ENCODE measurements at places on chromosomes 1 and 21.

- DNase-seq: no peak
Observed at GRCh38 chr1:54869173-54869851, 17.7 kb downstream of the DHCR24 start.

- no peak for DNase-seq
Observed at GRCh38 chr21:33149181-33149580, 79.2 kb downstream of the OLIG1 start.

GRCh38 chr1:12513181-12513580 lies 104.8 kb downstream of the DHRS3 start:
- DNase-seq: no peak

- no peak for DNase-seq
Observed at GRCh38 chr1:185696422-185697150, 37.6 kb upstream of the HMCN1 start.

DNA sequence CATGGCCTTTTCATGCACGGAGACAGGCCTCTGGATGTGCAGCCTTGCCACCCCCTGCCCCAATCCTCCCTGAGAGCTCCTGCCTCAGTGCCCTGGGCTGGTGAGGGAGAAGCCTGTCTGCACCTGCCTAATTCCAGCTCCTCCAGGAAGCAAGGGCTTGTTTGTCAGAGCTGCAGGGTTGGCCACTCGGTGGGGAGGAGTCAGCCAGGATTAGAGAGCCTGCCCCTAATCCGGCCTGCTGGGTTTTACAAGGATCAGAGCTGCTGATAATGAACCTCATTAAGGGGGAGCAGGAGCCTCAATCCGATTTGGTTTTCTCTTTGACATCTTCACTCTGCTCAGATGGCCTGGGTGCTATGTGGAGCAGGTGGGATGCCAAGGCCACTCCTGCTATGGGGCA lies 31.9 kb upstream of the LHX4 start:
- no peak for DNase-seq

DNA sequence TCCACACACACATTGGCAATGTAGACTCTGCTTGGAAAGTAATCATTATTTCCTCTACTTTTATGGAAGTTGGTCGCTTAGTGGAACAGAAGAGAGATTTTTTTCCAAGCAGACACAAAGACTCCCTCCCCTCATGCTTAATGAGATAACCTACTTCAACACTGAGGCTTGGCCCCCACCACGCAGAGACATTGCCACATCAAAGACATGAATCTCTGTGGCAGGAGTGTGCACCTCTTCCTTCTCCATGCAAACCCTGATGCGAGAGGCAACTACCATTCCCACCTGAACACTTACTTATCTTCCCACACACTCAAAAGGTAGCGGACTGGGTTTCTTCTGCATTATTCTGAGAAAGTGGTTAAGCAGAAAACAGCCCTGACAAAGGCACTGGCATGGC lies 37.3 kb upstream of the LPAR3 start:
- DNase-seq: no peak

GRCh38 chr1:93661829-93662474 lies 19.7 kb downstream of the BCAR3 start:
- no peak for DNase-seq

DNA sequence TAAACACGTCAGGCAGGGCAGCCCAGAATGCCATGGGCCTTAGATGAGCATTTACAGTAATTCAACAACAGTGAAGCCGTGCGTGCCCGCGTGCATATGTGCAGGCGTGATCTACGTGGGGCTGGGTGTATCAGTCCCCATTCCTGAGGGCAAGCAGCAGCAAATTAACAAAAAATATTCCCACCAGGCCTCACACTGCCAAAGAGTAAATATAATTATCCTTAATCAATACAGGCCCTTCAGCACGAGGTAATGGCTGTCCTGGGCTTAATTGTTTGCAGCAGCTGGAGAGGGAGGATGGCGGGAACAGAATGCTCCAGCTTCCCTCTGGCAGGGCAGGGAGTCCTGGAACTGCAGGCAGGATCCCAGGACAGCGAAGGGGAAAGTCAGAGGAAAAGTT lies 91.8 kb downstream of the DDX20 start:
- no peak for DNase-seq

DNA sequence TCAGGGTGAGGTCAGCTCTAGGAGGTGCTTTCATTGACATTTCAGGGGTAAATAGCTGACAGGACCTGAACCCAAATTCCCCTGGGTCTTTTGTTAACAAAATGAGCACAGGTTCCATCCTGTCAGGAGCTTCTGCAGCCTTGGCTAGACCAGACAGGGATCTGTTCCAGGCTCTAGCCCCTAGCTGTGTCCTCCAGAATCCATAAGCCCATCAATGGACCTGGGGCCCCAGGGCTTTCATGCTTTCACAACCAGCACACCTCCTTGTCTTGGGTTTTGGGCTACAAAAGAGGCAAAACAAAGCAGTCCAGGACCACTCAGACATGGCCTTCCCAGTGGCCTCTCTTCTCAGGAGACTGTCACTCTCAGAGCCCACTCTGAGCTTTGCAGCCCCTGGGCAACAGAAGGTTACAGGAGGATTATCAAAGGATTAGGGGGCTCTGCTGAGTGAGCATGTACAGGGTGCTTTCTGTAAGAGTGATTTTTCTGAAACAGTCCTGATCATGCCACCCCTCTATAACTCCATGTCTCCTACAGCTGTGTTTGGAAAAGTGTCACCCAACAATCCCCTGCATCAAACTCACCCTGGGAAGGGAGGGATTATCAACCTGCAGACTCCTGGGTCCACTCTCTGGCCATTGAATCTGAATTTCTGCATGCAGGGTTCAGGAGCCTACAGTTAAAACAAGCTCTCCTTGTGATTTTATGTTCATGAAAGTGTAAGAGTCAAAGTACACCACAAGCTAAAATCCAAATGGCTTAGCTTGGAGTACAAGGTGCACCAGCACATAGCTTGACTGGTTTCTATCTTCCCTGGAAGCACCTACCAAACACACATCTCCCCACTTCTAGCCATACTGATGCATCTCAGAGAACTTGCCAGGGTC lies 67.7 kb upstream of the GCLM start:
- DNase-seq: no peak

DNA sequence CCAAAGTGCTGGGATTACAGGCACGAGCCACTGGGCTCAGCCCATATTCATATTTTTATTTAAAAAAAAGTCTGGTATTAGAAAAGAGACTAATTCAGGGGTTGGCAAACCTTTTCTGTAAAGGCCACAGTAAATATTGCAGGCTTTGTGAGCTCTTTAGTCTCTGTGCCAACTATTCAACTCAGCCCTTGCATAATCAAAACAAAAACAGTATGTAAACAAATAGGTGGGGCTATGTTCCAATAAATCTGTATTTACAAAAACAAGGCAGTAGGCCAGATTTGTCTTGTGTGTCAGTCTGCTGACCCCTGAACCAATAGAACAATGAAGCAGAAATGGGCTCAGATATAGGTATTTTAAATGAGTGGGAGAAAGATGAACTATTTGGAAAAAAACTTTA lies 49.3 kb downstream of the CDC42BPA start:
- DNase-seq: no peak

DNA sequence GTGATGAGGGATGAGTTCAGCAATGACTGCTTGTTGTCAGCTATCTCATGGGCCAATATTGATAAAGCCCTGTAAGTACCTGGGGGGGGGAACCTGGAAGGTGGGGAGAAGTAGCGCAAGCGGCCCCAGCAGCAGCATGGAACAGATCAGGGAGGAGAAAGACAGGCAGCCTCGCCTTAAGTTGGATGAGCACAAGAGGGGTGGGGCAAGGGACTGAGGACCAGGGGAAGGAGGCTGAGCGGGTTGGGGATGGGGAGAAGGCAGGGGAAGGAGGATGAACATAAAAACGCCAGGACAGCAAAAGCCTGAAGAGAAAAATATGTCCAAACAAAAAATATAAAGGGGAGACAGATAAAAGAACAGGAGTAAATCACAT lies 70.6 kb downstream of the ALG14 start:
- no peak for DNase-seq

GRCh38 chr21:22575165-22575584 lies 1577.0 kb downstream of the NCAM2 start:
- no peak for DNase-seq

- no peak for DNase-seq
Observed at GRCh38 chr1:30280572-30280971, 442.8 kb downstream of the MATN1 start.

DNA sequence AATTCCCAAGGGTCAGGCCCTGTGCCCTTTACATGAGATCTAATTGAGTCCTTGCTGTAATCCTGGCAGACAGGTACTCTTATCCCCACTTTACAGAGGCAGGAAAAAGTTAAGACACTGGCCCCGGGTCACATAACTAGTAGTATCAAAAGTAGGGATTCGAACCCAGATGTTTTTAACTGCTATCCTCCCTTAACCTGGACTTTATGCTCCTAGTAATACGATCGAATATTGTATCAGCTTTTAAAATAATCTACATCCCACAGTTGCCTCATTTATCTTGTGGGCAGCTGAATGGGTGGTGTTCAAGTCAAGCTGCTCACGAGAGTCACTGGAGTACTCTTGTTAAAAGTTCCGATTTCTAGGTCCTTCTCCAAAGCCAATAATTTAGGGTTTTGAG lies 25.5 kb upstream of the TMEM51 start:
- no peak for DNase-seq

- DNase-seq: no peak
Observed at GRCh38 chr1:232247669-232248068, 382.3 kb downstream of the SIPA1L2 start.

- DNase-seq: no peak
Observed at GRCh38 chr21:15144026-15144425, 79.2 kb upstream of the NRIP1 start.

Measured in stimulated activated CD8-positive, alpha-beta memory T cell treated with anti-CD3 and anti-CD28 coated beads, Interleukin-12 subunit alpha, Interleukin-12 subunit beta, amount 100 ng/mL, for 1 hour (primary cell).